ENCODE measurements at places on chromosomes 12 and 14. TPM values are rescaled to one million over a fixed set of nuclear protein-coding genes. Genes with fewer than 3 reads are reported as not detected.
A peak's percentile ranks its signal among the peaks of the same experiment; 100 is the strongest.

DNA sequence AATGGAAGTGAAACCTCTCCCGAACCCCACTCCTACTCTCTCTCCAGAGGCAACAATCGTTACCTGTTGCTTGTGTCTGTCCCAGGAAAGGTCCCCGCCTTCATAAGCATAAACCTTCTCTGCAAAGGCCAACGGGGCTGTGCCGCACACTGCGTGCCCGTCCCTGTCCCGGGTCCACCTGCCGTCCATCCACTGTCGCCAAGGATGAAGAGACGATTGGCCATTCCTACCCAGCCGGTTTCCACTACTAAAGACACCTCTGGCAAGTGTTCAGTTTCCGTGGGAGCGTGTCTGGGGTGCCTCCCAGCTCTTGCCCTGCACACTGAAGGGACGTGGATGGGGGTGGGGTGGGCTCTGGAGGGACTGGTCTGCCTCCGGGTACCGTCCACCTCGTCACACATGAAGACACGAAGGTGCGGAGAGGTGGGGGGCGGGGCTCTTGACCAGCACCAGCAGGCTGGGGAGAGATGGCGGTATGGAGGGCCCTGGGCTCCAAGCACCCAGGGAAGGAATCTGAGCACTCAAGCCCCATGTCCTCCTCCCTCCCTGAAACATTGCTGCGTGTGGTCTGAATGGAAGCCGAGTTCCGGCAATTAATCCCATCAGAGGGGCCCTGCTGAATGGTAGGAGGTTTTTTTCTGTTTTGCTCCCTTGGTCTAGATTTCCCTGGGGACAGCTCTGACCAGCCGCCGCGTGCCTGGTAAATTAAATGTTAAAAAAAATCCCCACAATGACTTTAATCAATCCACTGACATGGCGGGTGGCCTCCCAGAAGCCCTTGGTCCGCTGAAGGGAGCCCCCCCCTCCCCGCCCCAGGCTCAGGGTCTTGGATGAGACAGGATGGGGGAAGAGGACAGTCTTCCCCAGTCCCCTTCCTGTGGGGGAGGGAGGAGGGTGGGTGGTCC, 4.1 kb upstream of the KIF26A start:
- no peak for DNase-seq

GRCh38 chr14:85310491-85311272, 219.3 kb upstream of the FLRT2 start:
- DNase-seq, result no peak

Gene DLGAP5
- total RNA-seq, result 2.4 TPM

- no peak for DNase-seq
These were observed 4.2 kb downstream of the ARHGAP9 start for GRCh38 chr12:57475271-57476161.

- no peak for DNase-seq
These were observed 36.9 kb downstream of the BCL11B start for GRCh38 chr14:99234961-99235571.

DNA sequence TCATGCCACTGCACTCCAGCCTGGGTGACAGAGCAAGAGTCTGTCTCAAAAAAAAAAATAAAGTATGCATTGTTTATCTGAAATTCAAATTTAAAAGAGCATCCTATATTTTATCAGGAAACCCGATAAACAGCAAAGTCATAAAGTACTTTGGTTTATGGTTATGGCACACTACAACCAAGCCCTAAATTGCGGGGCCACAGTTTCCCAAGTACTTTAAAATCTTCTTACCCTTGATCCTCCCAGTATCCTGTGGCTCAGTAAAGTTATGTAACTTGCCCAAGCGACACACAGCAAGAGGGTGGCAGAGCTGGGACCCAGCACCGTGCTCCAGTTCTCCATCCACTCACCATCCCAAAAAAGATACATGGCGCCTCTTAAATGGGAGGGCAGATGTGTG, 35.2 kb downstream of the KSR2 start:
- DNase-seq, result no peak

DNA sequence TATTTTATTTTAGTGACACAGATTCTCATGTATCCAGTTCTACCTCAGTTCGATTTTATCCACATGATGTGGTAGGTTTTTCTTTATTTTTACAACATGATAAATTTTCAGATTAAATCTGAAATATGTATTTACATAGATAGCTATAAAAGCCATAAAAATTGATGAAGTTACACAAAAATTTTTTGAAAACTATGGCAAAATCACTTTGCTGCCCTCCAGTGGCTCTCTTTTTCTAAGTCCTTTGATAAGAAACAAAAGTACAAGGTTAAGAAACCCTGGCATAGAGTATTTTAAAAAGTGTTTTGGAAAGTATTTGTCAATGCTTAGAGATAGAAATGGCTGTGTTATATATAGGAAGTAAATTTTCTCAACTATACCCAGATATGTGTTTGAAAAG, 104.2 kb downstream of the PCNX1 start:
- no peak for DNase-seq

Gene KRT3
- total RNA-seq, result not detected

DNA sequence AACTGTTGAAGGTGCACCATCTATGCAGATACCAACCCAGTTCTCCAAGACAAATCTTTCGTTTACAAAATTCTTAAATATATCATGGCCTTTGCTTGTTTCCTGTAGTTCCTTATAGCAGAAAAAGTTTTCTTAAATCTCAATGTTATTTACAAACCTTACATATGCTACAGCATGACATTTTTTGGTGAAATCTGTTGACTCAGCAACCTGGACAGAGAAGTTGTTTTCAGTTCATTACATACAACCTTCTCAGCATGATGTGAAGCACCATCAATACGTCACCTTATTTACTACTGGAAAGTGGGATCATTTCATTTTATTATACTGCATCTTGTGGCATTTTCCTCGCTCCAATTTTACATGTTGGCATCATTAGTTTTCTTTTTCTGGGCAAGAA, 231.9 kb downstream of the SLC16A7 start:
- no peak for DNase-seq

GRCh38 chr12:77601069-77601468, 229.6 kb upstream of the NAV3 start:
- DNase-seq, result no peak

- no peak for DNase-seq
These were observed 272.0 kb upstream of the DIO3 start for GRCh38 chr14:101289230-101289690.

DNA sequence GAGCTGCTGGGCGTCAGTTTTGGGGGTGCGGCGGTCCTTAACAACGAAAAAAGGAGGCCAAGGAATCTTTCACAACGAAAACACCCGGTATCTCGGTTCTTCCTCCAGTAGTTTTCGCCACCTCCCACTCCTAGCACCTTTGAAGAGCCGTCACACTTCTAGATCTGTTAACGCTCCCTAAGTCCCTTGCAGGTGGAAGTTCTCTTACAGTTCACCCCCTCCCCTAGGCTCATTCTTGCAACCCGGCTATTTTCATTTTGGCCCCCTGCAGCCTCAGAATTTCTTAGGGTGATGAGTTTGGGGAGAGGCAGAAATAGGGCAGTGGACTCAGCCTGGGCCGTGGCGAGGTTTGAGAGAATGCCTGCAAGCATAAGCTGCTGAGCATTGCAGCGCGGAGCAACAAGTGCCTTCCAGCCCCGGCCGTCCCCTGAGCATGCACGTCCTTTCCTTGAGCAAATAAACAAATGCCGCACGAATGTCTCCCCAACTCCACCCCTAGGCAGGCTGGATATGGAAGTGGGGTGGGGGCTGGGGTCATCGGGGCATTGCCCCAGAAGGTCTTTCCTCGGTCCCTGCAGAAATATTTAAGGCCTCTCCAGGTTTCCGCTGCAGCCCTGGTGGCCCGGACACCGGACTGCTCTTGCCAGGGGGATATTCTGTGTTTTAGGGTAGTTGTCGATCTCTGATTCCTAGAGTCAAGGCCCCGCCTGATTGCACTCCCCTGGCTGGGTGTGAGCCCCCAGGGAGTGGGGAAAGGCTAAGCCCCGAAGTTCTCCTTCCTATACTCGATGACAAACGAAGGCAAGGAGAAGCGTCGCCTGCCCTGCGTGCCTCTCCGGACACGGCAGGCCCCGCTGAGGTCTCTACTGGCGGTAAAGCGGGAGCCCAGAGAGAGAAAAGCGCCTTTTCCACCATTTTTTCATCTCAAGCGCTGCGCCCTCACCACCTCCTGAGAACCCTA, 1.6 kb downstream of the RFX4 start:
- no peak for DNase-seq

DNA sequence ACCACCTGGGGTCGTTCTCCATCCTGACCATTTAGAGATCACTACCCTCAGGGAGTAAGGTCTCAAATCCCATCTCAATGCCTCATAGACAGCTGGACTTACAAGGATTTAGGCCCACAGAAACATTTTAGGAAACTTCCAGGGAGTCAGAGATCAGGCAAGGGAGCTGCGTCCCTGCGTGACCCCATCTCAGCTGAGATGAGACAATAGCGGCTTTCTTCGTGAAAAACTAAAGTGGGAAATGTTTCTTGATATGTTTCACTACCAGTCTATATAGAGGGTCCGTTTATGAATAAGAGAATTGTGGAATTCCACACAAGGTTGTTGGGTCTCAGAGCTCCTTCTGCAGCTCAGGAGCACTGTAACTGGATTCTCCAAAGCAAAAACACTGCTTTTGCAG, 105.1 kb downstream of the VCPKMT start:
- no peak for DNase-seq

DNA sequence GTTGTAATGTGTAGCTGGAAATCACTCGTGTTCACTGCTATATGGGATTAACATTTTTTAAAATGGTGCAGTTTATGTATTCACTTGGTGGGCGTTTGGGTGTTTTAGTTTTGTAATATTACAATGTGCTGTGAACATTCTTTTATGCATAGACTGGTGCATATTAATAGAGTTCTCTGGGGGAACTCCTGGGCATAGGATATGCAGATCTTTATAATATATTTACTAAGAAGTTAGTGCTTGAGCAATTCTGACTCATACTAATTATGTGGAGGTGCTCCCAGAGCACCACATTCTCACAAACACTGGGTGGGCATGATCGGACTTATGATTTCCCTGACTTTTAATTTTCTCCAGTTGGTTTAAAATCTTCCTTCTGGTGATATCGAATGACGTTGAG, 342.3 kb downstream of the PDZRN4 start:
- DNase-seq, result no peak

Gene FGD4
- total RNA-seq, result 45.5 TPM

DNA sequence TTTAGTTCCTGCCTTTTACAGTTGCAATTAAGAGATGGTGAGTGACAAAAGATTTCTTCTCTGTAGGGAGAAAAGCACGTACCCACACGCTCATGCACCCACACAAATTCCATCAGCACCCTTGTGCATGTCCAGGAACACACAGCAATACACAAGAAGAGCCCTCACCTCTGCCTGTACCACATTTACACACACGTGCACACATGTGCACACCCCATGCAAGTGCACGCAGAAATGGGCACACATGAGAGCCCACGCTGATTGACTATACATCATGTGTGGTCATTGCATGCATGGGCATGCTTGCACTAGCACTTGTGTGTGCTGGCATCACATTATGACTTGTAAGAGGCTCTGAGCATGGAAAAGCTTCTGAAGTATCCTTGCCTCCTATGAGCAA, 70.5 kb downstream of the SERPINA3 start:
- DNase-seq, result peak; percentile 31

DNA sequence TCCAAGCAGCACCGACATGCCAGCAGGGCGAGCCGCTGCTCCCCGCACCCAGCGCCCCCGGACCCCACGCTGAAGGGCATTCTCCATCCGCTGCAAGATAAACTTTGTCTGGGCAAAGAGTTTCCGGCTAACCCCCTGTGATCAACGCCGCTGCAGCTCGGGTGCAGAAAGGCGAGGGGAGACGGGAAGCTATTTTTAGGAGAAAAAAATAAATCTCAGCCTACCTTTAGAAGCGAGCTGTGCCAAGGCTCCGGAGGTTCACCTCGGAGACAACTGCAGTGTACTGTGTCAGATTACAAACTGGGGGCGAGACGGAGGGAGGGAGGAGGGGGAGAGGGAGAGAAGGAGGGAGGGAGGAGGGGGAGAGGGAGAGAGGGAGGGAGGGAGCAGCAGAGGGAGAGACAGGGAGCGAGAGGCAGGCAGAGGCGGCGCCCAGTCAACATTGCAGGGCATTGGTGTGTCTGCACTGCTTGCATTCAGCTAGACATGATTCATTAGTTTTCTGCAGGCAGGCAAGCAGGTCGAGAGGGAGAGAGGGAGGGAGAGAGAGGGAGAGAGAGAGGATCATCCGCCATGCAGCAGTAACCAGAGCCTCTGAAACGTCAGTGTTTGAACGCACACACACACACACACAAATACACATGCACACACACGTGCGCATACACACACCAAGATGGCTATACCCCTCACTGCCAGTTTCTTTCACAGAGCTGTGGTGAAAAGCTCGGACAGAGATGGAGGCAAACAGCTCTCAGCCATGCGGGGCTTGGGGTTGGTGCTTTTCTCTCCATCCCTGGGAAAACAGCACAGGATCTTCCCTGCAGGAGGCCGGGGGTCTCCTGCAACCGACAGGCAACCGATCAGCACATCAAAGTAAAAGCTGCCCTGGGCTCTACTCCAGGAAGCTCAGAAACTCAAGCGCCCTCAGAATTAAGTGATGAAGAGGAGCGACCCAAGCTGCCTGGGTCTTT, at the start of gene RIMBP2:
RIMBP2 (minus strand) TSS at position 302 of the 971 bp plus-strand sequence. CDS start 237,286 bp downstream, outside the sequence.
- peak; percentile 29 for DNase-seq

- no peak for DNase-seq
These were observed 74.7 kb downstream of the FBXL14 start for GRCh38 chr12:1519642-1520041.

DNA sequence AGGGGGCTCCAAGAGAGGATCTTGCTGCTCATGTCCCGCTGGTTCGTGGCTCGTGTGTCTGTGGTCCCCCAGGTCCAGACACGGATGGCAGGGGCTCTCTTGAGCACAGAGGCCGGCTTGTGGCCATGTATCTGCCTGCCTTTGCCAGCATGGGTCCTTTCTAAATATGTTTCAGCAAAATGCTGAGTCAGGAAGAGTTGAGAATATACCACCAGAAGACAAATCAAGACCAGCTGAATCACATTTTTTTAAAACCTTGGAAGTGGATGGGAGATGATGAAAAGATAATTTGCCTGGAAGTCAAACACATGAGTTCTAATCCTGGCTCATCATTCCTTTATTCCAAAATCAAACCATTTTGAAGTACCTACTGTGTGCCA, 58.0 kb downstream of the NUAK1 start:
- no peak for DNase-seq

GRCh38 chr12:1917172-1918070, 1.0 kb downstream of the CACNA2D4 start:
- DNase-seq, result peak; percentile 77

Gene NOXRED1
- total RNA-seq, result 0.15 TPM

- DNase-seq, result no peak
These were observed 19.3 kb upstream of the PCNX1 start for GRCh38 chr14:70887737-70888499.

GRCh38 chr12:23055004-23055403, 430.0 kb downstream of the ETNK1 start:
- DNase-seq, result no peak

GRCh38 chr12:49201595-49202295, 12.9 kb upstream of the TUBA1A start:
- peak; percentile 17 for DNase-seq

- DNase-seq, result no peak
These were observed 5.6 kb downstream of the CDK2AP1 start for GRCh38 chr12:123265851-123266678.

Gene CACNA2D4
- 3.6 TPM for total RNA-seq

Gene SLC6A13
- not detected for total RNA-seq

Gene HVCN1
- total RNA-seq, result 3.2 TPM
